Body of pancreas (tissue), 4 donors: ENCODE measurements at places on chromosomes 4 and X.

DNA sequence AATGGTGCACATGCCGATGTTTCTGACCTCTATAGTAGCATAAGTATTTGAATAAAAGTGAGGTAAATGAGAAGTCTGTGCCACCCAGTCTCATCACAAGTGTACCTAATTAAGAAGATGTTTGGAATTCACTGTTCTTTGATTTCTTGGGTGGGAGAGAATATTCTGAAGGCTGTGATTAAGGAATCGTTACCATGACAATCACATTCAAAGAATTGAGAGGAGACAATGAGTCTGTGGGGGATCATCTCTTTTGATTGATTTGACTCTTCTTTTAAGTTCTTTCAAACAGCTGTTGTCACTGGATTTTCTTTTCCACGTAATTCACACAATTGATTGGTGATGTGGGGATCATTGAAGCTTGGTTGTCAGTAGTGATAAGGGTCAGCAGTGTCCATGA is 18.1 kb downstream of the FHL1 start:
- no peak overlapping the region for H3K4me3 ChIP-seq
- H3K27me3 ChIP-seq, result no peaks in the 10 kb centered on the region
- H3K4me1 ChIP-seq, result no peaks in the 10 kb centered on the region
- DNase-seq, result no peak

DNA sequence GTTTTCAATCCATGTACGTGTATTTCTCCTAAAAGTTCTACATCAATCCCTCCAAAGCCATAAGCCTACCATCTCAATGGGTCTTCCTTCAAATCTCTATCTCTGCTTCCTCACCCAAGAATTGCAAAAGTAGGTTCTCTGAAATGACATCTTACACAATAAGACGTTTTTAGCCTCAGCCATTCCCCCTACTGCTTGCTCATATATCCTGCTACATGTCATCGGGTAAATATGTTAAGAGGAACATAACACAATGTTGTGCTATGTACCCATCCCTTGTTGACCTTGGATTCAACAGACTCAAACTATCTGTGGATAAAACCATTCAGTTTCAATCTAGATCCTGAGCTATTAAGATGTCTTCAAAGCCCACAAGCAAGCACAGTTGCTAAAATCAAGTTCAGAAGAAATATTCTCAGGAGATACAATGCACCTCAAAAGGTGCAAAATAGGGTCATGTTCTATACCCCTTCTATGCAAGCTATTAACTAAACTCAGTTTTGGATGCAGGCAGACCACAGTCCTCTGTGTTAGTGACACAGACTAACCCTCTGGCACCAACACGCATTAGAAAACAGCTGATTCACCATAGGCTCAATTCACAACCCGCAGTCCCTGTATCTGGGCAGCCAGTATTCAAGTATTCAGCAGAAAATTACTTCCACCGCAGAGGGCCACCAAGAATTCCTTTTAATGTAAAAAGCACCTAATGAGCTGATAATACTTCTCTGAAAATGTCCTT is 56.8 kb downstream of the CD99L2 start:
- H3K36me3 ChIP-seq, result no peaks in the 10 kb centered on the region
- no peak overlapping the region for H3K27ac ChIP-seq

DNA sequence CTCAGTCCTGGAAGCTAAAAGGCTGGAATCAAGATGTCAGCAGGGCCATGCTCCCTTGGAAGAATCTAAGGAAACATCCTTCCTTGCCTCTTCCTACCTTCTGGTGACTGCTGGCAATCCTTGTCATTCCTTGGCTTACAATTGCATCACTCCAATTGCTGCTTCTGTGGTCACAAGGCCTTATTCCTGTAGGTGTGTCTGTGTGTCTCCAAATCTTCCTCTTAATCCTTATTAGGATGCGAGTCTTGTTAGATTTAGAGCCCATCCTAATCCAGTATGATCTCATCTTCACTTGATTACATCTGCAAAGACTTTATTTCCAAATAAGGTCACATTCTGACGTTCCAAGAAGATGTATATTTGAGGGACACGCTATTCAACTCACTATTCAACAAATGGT is 52.2 kb downstream of the SMIM20 start:
- no peak overlapping the region for H3K27ac ChIP-seq
- H3K4me3 ChIP-seq, result no peak overlapping the region
- H3K36me3 ChIP-seq, result no peaks in the 10 kb centered on the region
- peaks cover 11% of the 10 kb centered on the region for H3K4me1 ChIP-seq
- H3K27me3 ChIP-seq, result no peaks in the 10 kb centered on the region

- no peak overlapping the region for H3K27ac ChIP-seq
- DNase-seq, result no peak
- H3K36me3 ChIP-seq, result no peaks in the 10 kb centered on the region
- no peak overlapping the region for H3K4me3 ChIP-seq
- H3K27me3 ChIP-seq, result no peaks in the 10 kb centered on the region
Observed at GRCh38 chrX:23525531-23525930, 141.8 kb upstream of the PRDX4 start.

GRCh38 chr4:127747883-127748282 is 17.7 kb downstream of the SLC25A31 start:
- no peaks in the 10 kb centered on the region for H3K36me3 ChIP-seq
- no peak for DNase-seq
- no peaks in the 10 kb centered on the region for H3K4me1 ChIP-seq
- no peaks in the 10 kb centered on the region for H3K27me3 ChIP-seq

GRCh38 chrX:82081027-82081426 is 879.1 kb downstream of the SH3BGRL start:
- no peaks in the 10 kb centered on the region for H3K4me1 ChIP-seq
- no peak overlapping the region for H3K27ac ChIP-seq
- no peaks in the 10 kb centered on the region for H3K27me3 ChIP-seq
- H3K36me3 ChIP-seq, result no peaks in the 10 kb centered on the region

GRCh38 chrX:11789809-11790208 is 31.8 kb downstream of the MSL3 start:
- no peaks in the 10 kb centered on the region for H3K36me3 ChIP-seq
- H3K4me1 ChIP-seq, result no peaks in the 10 kb centered on the region
- DNase-seq, result no peak
- no peaks in the 10 kb centered on the region for H3K27me3 ChIP-seq
- no peak overlapping the region for H3K27ac ChIP-seq
- no peak overlapping the region for H3K4me3 ChIP-seq

DNA sequence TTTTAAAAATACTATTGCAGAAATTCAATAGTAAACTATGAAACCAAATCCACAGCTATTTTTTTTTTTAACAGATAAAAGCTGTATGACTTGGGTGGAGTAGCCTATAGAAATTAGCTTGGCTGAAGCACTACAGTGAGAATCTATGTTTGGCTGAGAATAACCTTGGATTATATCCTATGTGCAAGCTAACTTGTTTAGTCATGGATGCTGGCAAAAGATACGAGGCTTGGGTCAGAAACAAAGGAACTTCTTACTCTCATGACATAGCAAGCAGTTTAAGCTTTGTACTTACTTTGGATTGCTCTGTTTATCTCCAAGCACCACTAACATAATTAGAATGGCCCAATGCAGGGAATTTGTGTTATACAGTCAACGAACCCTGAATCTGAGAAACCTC is 119.2 kb upstream of the GRID2 start:
- no peaks in the 10 kb centered on the region for H3K4me1 ChIP-seq
- H3K4me3 ChIP-seq, result no peak overlapping the region
- H3K27ac ChIP-seq, result no peak overlapping the region
- no peak for DNase-seq

- no peak overlapping the region for H3K4me3 ChIP-seq
- no peak for DNase-seq
- no peak overlapping the region for H3K27ac ChIP-seq
- H3K4me1 ChIP-seq, result no peaks in the 10 kb centered on the region
- no peaks in the 10 kb centered on the region for H3K36me3 ChIP-seq
Observed at GRCh38 chr4:137647375-137647774, 115.1 kb upstream of the PCDH18 start.

DNA sequence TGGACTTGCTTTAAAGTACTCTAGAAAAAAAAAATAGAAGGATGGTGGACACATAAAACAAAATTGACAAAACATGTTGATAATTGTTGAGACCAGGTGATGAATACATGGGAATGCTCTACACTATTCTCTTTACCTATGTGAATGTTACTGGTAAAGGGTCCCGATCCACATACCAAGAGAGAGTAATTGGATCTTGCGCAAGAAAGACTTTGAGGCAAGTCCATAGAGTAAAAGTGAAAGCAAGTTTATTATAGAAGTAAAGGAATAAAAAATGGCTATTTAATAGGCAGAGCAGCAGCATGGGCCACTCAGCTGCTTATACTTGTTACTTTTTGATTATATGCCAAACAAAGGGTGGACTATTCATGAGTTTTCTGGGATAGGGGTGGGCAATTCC is 34.0 kb upstream of the PRR32 start:
- no peak overlapping the region for H3K4me3 ChIP-seq
- no peaks in the 10 kb centered on the region for H3K27me3 ChIP-seq
- H3K36me3 ChIP-seq, result no peaks in the 10 kb centered on the region
- no peaks in the 10 kb centered on the region for H3K4me1 ChIP-seq
- DNase-seq, result no peak

- H3K27me3 ChIP-seq, result no peaks in the 10 kb centered on the region
- DNase-seq, result no peak
- H3K36me3 ChIP-seq, result no peaks in the 10 kb centered on the region
- no peaks in the 10 kb centered on the region for H3K4me1 ChIP-seq
- H3K27ac ChIP-seq, result no peak overlapping the region
- no peak overlapping the region for H3K4me3 ChIP-seq
Observed at GRCh38 chrX:42748067-42748850, 29.7 kb downstream of the PPP1R2C start.

DNA sequence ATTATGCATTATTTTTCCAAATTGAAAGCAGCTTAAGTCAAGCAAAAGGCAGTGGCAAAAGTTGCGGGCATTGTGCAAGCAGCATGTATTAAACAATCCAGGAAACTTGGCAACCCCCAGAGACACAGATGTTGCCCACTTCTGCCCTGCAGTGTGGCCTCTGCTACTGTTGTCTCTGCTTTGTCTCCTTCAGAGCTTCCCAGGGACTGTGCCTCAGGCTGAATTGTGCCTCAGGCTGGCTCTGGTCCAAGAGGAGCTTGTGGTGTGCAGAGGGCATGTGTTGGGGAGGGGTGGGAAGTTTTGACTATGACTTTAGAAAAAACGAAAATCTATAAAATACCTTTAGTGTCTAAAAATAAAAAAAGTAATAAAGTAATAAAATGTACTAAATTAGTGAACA is 201.4 kb downstream of the CCSER1 start:
- H3K36me3 ChIP-seq, result no peaks in the 10 kb centered on the region
- no peaks in the 10 kb centered on the region for H3K4me1 ChIP-seq
- no peaks in the 10 kb centered on the region for H3K27me3 ChIP-seq

DNA sequence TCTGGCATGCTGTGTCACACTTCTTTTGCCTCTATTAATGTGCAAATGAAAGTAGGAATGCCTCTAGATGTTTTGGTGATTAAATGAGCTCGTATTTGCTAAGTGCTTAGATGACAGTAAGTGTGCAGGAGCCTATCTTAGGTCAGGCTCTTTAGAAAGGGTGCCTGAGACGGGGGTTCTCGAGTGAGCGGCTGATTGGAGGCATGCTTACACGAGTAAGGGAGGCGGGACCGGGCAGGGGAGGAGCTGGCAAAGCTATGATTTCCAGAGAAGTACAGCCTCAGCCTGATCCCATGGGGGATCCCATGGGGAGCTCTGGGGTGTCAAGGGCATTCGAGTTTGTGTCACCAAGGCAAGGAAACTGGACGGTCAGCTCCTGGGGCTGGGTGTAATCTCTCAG is 44.8 kb downstream of the CLDN34 start:
- H3K4me1 ChIP-seq, result no peaks in the 10 kb centered on the region
- no peak for DNase-seq
- no peaks in the 10 kb centered on the region for H3K27me3 ChIP-seq
- H3K4me3 ChIP-seq, result no peak overlapping the region

GRCh38 chr4:164894702-164895101 is 17.7 kb downstream of the APELA start:
- no peak overlapping the region for H3K4me3 ChIP-seq
- no peak for DNase-seq
- no peak overlapping the region for H3K27ac ChIP-seq
- no peaks in the 10 kb centered on the region for H3K36me3 ChIP-seq
- H3K4me1 ChIP-seq, result no peaks in the 10 kb centered on the region
- H3K27me3 ChIP-seq, result no peaks in the 10 kb centered on the region

DNA sequence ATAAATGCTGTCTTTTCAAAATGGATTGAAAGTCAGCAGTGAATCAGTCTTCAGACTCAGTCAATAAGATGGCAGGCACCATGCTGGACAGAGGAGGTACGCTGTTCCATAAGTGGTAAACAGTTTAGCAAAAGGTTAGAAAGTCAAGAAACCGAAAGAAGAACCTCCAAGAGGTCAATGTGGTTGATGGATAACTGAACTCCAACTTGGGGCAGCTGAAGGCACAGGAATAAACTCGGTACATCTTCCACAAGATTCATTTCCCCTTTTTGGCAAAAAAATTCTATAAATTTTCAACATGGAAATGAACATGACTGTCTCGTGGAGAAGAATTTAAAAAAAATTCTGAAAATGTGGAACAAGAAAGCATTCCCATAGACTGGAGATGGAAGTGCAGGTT is 18.4 kb upstream of the SEL1L3 start:
- no peaks in the 10 kb centered on the region for H3K27me3 ChIP-seq
- H3K27ac ChIP-seq, result no peak overlapping the region
- no peaks in the 10 kb centered on the region for H3K36me3 ChIP-seq

GRCh38 chrX:119399772-119400101 is 601 bp downstream of the SLC25A43 start:
- H3K36me3 ChIP-seq, result no peaks in the 10 kb centered on the region
- no peak for DNase-seq
- H3K4me3 ChIP-seq, result no peak overlapping the region
- peak overlapping the region; percentile 63 for H3K27ac ChIP-seq
- peaks cover 6% of the 10 kb centered on the region for H3K4me1 ChIP-seq

DNA sequence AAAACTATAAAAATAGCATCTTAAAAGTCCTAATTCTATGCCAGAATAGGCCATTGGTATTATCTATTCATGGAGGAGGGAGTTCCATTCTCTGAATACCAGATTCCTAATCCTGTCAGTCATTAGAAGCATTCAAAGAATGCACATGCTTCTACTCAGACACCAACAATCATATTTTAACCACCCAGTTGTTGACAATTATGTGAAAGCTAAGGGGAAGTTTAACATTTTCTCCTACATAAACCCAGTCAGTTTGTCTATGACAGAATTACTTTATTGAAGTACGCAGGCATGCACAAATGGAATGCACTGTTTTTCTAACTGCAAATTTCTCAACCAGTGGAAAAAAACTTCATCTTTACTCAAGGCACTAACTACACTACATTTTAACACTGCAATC is 69.6 kb upstream of the MTNR1A start:
- no peak overlapping the region for H3K27ac ChIP-seq
- H3K4me1 ChIP-seq, result no peaks in the 10 kb centered on the region
- DNase-seq, result no peak
- H3K27me3 ChIP-seq, result no peaks in the 10 kb centered on the region

- H3K36me3 ChIP-seq, result no peaks in the 10 kb centered on the region
- H3K4me3 ChIP-seq, result no peak overlapping the region
- H3K27ac ChIP-seq, result no peak overlapping the region
- no peaks in the 10 kb centered on the region for H3K4me1 ChIP-seq
Observed at GRCh38 chr4:112183252-112183651, 38.0 kb downstream of the FAM241A start.
